ENCODE measurements at places on chromosomes 4 and X.

GRCh38 chrX:150365990-150366911 is 3.1 kb downstream of the MAMLD1 start:
- no peak for DNase-seq

- no peak for DNase-seq
Measured at GRCh38 chr4:72011906-72012305, 19.9 kb upstream of the NPFFR2 start.

DNA sequence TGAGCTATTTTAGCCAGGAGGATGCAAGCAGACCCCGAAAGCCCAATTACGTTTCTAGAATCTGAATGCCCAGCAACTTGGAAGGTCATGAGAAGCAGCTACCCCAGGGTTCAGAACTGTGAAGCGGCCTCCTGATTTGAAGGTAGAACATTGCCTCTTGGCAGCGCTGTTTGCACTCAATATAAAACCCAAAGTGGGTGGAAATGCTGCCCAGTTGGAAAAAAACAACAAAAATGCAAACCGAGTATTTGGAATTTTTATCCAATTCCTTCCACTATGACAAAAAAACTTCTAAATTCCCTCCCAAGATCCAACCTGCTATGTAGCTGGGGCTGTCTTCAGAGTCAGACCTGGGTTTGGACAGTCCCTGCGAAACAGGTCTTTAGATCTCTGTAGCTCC is 103.3 kb upstream of the RBPJ start:
- no peak for DNase-seq

GRCh38 chr4:145890689-145891088 is 47.9 kb downstream of the ZNF827 start:
- DNase-seq = no peak

GRCh38 chr4:71709961-71710360 is 73.9 kb downstream of the GC start:
- DNase-seq = no peak

DNA sequence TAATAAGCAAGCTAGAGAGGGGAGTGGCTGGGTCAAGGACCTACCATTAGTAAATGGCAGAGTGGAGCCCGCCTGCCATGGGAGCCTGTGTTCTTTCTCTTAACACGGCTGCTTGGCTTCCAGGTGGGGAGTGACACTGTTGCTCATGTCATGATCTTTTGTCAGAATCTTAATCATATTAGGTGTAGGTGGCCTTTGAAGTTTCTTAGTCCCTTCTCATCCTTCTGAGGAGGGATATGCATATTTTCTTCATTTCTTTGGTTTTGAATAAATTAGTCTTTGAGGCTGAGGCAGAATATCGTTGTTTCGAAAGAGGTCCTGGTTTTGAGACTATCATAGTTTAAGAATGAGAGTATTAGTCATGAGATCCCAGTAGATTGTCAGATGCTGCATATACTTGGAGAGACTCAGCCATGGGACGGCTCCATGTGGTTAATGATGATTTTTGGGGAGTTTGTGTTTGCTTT is 28.9 kb downstream of the SNX25 start:
- DNase-seq = no peak

GRCh38 chr4:188432328-188432727 is 293.1 kb downstream of the TRIML1 start:
- no peak for DNase-seq

DNA sequence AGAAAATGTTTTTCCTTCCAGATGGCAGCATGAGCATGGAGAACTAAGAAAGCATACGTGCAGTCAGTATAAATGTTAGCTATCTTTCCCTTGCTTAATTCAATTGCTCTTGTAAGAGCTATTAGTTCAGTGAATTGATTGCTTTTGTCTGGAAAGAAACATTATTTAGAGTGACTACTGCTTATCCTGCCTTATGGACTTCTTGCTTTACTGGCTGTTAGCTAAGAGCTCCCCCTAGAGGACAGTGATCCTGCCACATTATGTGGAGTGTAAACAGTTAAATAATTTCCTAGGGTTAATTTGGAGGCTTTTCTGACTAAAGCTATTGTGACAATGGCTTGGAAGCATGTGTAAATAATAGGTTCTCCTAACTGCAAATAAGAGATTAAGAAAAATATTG is 1402.4 kb downstream of the FAM133A start:
- no peak for DNase-seq

DNA sequence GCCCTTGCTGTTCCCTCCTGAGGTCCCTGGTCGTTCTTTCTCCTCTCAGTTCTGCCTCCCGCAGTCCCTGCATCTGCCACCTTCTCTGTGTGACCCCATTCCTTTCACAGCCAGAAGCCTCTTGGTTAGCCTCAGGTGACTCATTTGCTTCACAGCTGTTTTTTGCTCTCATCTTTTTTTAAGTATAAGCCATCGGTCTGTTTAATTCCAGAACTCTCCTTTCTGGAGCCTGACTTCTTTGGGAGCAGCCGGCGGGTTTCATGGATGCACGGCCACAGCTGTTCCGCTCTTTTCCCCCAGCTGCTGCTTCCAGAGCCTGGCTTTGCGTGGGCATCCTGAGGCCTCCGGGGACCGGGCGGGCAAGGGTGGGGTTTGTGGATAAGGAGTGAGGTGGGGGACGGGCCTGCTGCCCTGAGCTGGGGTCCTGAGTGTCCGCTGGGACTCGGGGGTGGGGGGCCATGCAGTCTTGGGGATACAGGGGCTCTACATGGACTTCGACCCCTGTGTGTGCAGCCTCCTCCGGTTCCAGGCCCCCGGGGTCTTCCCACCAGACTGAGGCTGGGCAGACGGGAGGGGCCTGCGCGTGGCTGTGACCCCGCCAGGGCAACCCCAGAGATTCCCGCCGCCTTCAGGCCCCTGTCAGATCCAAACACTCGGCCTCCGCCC is 46.7 kb downstream of the PCGF3 start:
- DNase-seq = no peak

DNA sequence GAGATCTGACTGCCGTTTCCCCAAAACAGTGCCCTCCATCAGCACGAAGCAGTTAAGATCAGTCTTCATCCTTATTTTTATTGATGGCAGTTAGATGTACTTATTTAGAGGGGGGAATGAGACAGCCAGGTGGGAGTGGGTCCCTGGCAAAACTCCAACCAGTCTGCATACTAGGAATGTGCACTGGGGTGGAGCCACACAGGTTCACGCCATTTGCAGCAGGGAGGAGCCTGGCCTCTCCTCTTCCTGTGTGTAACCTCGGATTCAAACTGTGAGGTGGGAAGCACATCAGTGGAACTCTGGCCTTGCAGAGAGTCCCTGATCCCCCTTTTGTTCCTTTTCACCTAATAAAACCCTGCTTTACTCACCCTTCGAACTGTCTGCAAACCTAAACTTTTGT is 987.7 kb upstream of the GRIA3 start:
- DNase-seq = no peak

- no peak for DNase-seq
Measured at GRCh38 chr4:110106931-110107296, 91.5 kb downstream of the ELOVL6 start.

DNA sequence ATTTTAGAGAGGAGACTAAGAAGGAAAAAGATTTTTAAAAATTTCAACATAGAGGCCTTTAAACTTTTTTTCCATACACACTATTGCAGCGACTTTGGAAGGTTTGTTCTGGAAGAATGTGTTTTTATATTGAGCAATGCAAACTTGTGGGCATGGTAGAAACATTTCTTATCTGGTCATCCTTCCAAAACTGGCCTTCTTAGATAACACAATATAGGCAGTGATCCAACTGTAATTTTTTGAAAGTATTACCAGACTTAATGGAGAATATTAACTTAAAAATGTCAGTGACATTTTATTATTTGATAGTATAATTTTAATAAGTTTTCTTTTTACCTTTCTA is 25.6 kb downstream of the FHDC1 start:
- no peak for DNase-seq

GRCh38 chrX:6857749-6858148 is 289.8 kb upstream of the STS start:
- no peak for DNase-seq

DNA sequence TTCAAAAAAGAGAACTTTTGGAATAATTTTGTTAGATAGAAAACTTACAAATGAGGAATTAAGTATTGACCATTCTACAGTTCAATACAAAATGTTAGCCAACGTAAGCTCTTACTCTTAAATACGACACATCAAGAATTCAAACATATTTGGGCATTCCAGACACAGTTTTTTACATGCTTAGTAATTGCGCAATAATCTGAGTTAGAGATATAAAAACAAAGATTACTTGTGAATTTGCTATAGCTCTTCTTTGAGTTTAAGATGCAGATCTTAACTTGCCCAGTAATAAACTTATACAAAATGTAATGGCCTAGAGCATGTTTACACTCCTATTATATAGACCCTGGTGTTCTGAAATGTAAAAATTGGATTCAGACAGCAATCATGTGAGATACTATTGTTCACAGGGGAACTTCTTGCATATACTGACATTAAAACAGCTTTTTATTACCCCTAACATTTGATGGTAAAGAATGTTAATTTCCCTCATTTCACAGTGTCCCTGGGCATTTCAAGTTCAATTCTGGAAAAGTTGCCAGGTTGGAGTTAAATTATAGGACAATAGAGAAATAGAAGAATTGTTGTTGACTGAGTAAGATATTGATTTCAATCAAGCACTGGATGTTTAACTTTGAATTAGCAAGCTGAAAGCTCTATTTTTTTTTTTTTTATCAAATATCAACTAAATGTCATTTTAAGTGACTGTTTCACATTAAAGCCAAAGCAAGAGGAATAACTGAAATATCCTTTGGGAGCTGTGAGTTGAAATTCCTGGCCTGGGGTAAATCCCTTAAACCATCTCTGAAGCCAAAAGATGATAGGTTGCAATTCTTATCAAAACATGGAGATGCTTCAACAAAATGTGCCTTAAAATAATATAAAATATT is 910 bp downstream of the HPGDS start:
- DNase-seq = no peak

DNA sequence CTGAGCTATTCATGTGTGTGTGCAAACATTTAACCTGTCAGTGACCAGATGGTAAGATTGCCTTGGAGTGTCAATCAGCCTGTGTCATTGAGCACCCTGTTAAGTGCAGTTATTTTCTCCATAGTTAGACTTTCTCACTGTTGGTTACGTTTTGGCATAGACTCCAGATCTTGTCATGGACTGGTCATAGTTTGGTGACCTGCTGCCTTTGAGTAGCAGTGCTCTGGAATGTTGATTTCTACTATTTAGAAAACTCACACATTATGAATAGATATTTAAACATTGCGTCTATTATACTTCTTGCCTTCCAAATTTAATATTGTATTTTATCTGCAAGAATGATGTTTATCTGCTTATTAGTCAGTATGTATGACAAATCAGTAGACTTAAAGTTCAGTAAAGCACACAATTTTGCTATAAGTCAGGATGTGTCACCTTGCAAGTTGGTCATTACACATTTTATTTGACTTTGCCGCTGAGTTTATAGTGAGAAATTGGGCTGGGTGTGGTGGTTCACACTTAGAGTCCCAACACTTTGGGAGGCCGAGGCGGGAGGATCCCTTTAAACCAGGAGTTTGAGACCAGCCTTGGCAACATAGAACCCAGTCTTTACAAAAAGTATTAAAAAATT is 42.4 kb downstream of the KIAA0232 start:
- no peak for DNase-seq

- no peak for DNase-seq
Measured at GRCh38 chr4:160202802-160203201, 1099.9 kb downstream of the RAPGEF2 start.

GRCh38 chr4:162565730-162566129 is 401.9 kb upstream of the FSTL5 start:
- DNase-seq = no peak

DNA sequence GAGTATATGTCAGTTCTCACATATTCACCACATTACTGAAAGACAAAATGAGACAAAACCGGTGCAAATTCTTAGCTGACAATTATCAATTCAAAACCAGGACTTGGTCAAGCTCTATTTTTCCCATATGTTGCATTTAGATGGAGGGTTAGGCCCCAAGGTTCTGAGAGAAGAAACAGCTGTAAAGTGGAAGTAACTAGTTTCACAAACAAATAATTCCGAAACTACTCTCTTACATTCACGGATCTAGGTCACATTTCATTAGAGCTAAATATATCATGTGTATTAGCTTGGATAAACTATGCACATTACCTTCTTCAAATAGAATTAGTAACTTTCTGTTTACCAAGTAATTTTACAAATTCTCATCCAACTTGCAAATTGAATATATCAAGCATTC is 3.7 kb upstream of the GABRA2 start:
- no peak for DNase-seq

GRCh38 chrX:153651540-153652079 is 4.6 kb downstream of the DUSP9 start:
- no peak for DNase-seq

DNA sequence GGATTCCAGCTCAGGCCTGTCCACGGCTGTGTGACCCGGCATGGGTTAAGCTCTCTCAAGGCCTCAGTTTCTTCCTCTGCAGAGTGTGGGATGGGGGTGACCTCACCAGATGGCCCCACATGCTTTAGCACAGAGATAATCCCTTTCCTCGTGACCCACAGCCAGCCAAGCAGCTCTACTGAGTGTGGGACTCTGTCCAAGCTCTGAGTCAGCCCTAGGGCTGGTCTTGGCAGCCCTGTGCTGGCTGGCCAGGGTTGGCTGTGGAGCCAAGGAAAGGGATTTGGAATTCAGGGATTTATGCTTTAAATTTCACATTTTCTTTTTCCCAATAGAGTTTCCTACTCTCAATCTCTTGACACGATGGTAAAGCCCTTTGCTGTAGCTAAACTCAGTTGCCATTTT is 19.7 kb upstream of the SPON2 start:
- DNase-seq = no peak

DNA sequence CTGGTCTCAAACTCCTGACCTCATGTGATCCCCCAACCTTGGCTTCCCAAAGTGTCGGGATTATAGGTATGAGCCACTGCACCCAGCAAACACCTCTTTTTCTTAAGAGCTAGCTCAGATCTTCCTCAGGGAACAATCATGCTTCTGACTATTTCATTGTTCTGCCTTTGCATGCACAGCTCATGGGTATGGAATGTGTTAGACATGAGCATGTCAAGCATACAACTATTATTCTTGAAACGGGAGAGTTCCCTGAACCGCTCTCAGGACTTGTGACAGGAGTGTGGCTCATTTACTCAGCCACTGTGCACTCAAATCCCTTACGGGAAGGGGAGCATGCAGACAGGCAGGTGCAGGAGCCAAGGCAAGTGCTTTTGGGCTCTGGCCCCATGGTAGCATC is 231.7 kb upstream of the TAPT1 start:
- no peak for DNase-seq

DNA sequence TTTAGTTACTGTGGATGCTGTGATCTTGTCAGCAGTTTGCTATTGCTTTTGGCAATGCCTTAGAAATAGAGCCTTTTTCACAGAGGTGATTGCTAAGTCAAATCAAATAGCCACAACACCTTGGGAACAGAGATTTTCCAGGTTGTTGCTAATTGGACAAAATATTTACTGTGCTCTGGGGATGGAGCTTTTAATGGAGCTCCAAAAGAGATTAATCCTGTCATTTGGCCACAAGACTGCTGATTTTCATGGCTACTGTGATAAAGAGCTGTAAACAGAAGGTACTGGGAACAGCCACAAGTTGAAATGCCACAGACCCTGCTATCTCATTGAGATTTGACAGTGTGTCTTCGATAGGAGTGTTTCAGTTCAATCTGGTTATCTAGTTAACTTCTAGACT is 1715.2 kb upstream of the ADGRL3 start:
- DNase-seq = no peak

- DNase-seq = peak; percentile 21
Measured at GRCh38 chrX:9873952-9874351, 87.7 kb downstream of the SHROOM2 start.

GRCh38 chr4:54063737-54064316 is 578 bp downstream of the CHIC2 start:
- peak; percentile 3 for DNase-seq

GRCh38 chr4:97394653-97395052 is 748.6 kb downstream of the STPG2 start:
- no peak for DNase-seq

All from T-helper 2 cell (primary cell).